ENCODE measurements at places on chromosomes 1 and 21.

DNA sequence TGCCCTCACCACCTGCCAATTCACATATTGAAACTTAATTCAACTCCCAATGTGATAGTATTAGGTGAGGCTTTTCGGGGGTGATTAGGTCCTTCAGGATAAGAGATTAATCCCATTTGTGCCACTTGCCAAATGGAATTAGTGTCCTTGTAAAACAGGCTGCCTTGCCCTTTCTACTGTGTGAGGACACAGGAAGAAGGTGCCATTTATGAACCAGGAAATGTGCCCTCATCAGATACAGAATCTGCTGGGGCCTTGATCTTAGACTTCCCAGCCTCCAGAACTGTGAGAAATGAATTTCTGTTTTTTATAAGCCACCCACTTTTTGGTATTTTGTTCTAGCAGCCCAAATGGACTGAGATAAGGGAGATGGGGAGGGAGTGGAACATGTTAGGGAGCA lies 39.1 kb upstream of the AGL start:
- DNase-seq, result no peak

DNA sequence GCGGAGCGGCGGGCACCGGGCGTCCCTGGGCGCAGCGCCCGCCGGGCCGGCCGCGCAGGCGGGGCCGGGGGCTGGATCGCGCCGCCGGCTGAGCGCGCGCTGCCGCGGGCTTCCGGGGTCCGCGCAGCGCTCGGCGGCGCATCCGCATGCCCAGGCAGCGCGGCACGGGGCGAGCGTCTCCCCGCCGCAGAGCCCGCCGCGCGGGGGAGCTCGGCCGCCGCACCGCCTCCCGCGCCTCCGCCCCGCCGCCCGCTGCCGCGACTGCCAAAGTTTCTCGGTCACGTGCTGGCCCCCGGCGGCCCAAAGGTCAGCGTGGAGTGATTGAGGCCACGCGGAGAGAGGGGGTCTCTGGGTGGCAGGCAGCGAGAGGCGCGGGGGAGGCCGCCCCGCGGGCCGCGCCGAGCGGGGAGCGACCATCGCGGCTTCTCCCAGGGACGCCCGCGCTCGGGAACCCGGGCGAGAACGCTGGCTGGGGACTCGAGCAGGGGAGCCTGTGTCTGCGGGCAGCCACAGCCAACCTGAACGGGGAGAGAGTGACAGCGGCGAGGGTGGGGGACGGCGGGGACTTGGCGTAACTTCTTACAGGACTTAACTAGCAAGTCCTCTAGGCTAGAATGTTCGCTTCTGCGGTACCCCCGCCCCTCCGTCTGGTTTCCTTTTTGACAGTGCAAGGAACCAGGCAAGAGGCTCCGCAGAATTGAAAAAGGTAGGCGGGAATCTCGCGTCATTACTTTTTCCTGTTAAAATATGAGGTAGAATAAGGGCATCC lies at the start of gene ILDR2:
ILDR2 (minus strand) TSS at position 180 of the 769 bp plus-strand sequence. CDS start 272 bp downstream, outside the sequence.
- DNase-seq, result peak; percentile 77

GRCh38 chr1:84833194-84833593 lies 59.8 kb downstream of the LPAR3 start:
- DNase-seq, result no peak

GRCh38 chr1:7760245-7760644 lies 10.9 kb upstream of the VAMP3 start:
- DNase-seq, result no peak

- no peak for DNase-seq
Observed at GRCh38 chr1:195428927-195429326, 1179.3 kb downstream of the KCNT2 start.

- DNase-seq, result no peak
Observed at GRCh38 chr1:37865348-37866120, 6.1 kb upstream of the MTF1 start.

DNA sequence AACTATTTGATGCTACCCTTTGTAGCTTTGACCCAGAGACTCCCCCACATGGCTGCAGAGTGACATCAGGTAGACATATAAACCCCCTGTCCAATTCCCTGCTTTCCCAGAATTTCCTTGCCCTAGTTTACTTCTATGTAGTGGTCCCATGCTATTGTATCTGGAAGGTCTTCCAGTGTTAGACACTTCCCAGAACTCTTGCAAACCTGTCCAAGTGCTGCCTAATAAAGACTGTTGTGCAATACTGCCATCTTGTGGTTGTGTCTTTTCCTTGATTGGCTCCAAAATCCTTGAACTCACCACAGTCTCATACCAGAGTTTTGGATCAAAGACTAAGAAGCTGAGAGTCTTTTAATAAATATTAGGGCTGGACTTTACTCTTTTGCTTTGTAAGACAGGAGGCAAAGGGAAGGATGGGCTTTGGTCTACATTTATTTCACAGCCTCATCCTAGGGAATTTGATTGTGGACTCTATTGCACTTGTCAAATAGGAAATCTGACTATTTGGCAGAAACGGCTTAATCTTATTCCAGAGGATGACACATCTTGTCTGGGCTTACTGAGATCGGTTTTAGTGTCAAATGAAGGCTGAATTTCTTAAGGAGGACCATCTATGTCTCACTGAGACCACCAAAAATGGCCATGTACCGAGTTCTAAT lies 169.9 kb downstream of the LRRC7 start:
- no peak for DNase-seq

GRCh38 chr1:107254306-107254705 lies 113.5 kb downstream of the NTNG1 start:
- DNase-seq, result no peak

GRCh38 chr1:145695821-145696629 lies 11.1 kb downstream of the PDZK1 start:
- DNase-seq, result no peak

GRCh38 chr1:218699421-218699820 lies 354.3 kb downstream of the TGFB2 start:
- DNase-seq, result no peak

GRCh38 chr1:22853651-22854185 lies 118.9 kb downstream of the LACTBL1 start:
- DNase-seq, result no peak

- DNase-seq, result no peak
Observed at GRCh38 chr1:160374306-160375110, 7.6 kb downstream of the NHLH1 start.

- no peak for DNase-seq
Observed at GRCh38 chr1:47224676-47225399, 7.2 kb downstream of the TAL1 start.

- DNase-seq, result no peak
Observed at GRCh38 chr1:223137455-223138085, 5.5 kb downstream of the TLR5 start.

GRCh38 chr1:78790174-78790573 lies 140.5 kb downstream of the IFI44 start:
- DNase-seq, result no peak

DNA sequence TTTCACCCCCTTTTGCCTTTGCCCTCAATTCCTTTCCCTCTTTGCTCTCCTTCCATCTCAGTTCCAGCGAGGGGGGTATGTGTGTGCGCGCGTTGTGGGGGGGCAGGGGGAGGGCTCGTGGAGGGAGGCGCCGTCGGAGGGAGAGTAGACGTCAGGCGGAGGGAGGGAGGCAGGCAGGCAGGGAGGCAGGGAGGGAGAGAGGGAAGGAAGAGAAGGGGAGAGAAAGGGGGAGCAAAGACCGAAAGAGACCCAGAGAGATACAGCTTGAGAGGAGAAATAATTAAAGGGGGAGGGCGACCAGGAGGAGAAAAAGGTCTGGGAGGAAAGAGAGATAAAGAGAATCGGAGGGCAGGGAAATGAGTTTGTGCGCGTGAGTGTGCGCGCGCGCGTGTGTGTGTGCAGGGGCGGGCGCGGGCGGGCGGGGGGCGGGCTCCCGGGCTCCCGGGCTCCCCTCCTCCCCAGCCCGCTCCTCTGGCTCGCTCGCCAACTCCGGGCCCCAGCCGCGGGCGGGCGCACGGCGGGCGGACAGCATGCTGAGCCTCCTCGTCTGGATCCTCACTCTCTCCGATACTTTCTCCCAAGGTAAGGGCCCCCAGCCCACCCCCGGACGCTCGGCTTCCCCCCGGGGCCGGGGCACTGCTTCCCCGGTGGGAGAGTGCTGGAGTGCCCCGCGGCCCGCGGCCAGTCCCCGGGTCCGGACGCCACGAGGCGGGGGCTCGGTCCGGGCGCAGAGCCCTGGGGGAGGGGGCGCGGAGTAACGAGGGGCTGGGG lies at the start of gene KIRREL1:
KIRREL1 (plus strand) TSS at position 499 of the 771 bp plus-strand sequence; CDS start at position 531, 32 bp downstream.
- no peak for DNase-seq

- no peak for DNase-seq
Observed at GRCh38 chr21:21268061-21268471, 269.9 kb downstream of the NCAM2 start.

DNA sequence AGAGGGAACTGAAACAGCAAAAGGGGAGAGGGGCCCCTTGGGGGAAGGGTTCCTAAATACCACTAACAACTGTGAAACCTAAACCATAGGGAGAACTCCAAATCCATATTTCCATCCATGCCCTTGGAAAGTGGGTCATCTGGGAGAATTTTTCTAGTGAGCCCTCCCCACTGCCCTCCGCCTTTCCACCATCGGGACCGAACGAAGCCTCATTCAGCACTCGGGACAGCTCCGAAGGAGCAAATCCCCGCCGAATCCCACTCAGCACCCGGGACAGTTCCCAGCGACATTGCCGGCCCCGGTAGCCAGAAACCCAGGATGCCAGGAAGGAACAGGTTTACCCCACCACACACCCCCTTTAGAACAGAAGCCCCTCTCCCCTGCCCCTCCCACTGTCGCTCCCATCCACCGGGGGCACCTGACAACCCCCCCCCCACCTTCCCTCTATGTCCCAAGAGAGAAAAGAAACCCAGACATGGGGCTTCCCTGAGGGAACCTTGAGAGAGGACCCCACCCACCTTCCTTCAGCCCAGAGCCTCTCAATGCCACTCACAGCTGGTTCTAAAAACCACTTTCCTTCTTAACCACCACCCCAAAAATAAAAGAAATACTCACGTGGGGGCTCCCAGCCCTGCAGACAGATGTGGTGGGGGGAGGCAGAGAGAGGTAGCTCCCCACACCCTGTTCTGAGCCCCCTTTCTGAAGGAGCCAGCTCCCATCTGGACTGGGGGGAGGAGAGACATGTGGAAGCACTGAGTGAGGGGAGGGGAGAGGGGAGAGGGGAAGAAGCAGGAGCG lies 4.5 kb downstream of the DLGAP3 start:
- peak; percentile 78 for DNase-seq

DNA sequence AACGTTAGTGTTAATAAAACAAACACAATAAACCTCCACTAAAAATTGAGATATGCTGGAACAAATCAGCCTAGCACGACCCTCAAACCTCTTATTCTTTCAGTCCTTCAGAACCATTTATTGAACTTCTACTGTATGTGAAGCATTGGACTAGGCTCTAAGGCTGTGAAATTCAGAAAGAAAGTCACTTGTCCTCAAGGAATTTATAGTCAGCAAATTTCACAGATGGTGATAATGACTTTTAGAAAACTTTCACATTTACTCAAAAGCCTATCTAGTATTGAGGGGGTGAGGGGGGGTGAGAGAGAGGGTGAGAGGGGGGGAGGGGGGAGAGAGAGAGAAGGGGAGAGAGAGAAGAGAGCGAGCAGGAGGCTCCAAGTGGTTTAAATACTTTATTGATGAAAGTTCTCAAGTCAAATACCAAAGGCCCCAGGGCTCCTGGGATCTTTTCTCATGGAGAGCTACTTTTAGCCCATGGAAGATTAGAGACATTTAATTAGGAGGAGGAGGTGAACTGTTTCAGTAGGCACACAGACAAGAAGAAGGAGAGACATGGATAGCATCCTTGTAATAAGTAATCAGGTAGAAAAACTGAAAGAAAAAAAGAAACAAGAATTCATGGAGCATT lies 66.3 kb upstream of the SSX2IP start:
- DNase-seq, result no peak

DNA sequence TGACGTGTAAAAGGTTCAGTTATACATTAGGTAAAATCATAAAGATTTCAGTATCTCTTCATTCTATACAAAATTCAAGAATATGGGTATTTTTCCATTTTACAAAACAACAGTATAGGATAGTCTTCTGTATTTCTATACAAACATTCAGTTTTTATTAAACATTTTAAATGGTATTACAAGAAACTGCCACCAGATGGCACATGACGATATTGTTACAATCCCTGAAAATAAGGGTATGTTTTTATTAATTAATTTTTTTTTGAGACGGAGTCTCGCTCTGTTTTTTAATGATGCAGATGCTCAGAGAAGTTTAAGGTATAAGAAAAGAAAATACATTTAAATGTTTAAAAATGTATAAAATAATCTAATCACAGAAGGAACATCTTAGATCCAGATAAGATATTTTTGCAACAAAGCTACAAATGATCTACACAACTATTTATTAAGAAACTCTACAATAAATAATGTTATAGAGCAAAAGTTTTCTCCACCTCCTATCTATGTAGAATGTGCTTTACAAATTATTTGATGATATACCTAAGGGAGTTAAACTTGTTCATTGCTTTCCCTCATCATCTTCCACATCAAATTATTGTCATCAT lies 23.5 kb upstream of the RSBN1 start:
- peak; percentile 33 for DNase-seq

GRCh38 chr1:204025917-204026707 lies 46.8 kb upstream of the SOX13 start:
- no peak for DNase-seq

DNA sequence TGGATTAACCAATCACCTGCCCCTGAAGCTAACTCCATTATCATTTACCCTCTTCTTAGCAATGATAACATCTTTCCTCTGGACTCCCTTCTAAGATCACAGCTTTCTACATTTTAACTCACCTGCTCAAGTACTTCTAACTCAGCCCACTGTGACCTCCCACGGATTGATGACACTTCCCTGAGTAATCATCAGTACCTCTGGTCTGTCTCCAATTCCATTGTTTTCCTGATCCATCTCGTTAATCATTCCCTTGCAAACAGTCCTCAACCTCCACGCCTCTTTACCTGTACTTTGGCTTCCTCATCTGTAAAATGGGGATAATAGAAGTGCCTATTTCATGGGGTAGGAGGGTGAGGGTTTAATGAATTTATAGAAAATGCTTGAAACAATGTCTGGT lies 195.3 kb upstream of the APP start:
- DNase-seq, result no peak

DNA sequence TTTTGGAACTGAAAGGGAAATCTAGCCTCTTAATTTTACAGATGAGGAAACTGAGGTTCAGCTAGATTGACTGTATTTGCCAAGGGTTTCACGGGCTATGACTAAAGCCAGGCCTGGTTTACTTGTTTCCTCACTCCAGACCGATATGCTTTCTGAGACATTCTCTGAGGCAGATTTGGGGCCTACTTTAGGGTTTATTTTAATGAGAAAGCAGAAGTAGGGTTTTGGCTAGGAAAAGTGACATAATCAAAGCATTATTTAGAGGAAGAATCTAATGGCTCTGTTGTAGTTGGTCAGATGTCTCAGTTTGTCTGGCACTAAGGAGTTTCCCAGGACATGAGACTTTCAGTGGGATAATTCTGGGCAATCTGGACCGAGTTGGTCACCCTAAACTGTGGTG lies 1.5 kb upstream of the RPTN start:
- DNase-seq, result no peak

DNA sequence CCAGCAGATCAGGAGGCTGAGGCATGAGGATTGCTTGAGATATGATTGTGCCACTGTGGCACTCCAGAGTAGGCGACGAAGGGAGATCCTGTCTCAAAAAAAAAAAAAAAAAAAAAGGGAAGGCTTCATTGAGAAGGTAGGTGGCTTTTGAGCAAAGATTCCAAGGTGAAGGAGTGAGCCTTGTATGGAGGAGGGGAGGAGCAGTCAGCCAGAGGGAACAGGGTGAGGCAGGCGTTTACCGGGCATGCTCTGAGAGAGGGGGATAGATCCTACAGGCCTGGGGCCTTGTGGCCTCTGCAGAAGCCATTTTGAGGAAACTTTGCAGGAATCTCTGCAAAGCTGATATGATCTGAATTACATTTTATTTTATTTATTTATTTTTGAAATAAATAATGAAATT lies 5.1 kb upstream of the HDAC1 start:
- DNase-seq, result no peak

- no peak for DNase-seq
Observed at GRCh38 chr1:175511496-175511895, 231.9 kb downstream of the TNR start.

All from activated naive CD4-positive, alpha-beta T cell treated with anti-CD3 and anti-CD28 coated beads, Interleukin-2, amount 10 ng/mL, durations not matched to agents 7 days and 5 days (primary cell).